GOT3 (cell line): ENCODE measurements at places on chromosomes 13 and 19.
A peak's percentile ranks its signal among the peaks of the same experiment; 100 is the strongest.

GRCh38 chr13:107851670-107852069, 363.7 kb downstream of the LIG4 start:
- DNase-seq: no peak

DNA sequence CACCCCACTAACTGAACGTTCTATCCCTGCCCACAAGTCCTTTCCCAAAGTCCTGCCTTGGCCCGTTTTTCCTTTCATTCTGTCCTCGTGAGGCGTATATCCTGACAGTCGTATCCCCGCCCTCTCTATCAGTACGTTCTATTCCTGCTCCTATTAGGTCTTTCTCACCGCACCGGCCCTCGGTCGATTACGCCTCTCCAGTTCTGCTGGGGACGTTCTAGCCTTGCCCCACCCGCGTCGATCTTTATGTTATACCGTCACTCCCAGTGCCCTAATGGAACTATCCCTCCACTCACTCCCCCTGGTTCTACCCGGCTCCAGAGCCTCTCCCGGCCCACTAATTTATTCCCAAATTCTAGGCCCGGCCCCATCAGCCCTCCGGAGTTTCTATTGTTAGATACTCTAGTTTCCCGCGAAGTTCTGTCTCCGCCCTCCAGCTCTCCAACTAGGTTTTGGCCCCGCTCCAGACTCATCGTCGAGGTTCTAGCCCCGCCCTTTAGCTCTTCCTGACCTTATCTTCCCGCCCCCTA, 2.0 kb downstream of the PLAUR start:
- DNase-seq: no peak

DNA sequence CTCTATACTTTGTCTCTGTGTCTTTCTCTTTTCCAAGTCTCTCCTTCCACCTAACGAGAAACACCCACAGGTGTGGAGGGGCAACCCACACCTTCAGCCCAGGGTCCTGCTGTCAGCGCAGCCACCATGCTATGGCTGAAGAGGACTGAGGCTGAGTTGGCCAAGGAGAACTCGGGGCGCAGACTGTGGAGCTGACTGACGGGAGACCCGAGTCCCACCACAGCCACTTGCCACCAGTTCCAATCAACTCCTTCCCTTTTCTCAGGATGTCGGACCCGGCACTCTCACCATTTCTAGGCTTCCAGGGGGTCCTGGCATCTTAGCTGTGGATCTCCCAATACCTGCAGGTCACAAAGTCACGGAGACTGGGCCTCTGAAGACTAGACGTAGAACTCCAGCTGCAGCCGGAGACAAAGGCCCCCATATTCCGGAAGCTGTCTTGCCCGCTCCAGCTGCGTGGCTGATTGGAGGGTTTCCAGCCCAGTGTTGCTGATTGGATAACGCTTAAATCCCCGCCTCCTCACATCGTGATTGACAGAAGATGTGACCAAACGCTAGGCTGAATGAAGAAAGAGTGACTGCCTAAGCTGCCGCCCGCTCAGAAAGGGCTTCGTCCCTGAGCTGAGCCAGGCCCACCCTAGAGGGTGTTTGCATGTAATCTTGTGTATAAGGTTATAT, 63.6 kb downstream of the ZNF429 start:
- peak; percentile 9 for DNase-seq

DNA sequence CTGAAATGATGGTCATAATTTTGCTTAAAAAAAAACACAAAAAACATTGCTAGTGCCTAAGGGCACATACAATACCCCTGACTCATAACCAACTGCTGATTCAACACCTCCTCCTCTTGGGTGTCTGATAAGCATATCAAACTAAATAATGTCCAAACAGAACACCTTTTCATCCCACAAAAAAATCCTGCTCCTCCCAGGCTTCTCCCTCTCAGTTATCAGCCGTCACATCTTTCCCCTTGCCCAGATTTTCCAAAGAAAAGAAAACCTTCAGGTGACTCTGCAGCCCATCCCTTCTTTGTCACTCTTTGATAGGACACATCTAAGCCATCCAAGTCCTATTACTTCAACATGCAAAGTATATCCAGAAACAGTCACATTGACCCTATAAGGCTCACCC, 46.9 kb downstream of the ABCC4 start:
- DNase-seq: no peak

GRCh38 chr19:30665449-30665848, 293.3 kb downstream of the ZNF536 start:
- no peak for DNase-seq

- no peak for DNase-seq
Measured at GRCh38 chr13:79194272-79194671, 211.8 kb downstream of the RBM26 start.
